ENCODE measurements at places on chromosomes 2 and 18.

DNA sequence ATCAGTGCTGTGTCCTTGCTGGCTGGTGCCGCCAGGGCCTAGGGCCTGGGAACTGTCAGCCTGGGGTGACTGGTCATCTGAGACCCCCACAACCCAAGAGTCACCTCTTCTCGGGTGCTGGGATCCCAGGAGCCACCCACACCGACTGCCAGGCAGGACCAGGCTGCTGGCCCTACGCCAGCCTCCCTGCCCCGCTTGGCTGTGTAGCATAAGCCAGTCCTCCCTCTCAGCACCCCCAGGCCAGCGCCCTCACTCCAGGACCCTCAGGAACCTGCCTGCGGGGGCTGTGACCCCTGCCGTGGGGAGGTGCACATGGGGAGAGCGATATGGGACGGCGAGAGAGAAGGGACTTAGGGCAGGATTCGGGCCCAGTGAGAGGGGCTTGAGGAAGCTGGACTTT, 9.5 kb downstream of the ARHGEF4 start:
- no peak for DNase-seq

DNA sequence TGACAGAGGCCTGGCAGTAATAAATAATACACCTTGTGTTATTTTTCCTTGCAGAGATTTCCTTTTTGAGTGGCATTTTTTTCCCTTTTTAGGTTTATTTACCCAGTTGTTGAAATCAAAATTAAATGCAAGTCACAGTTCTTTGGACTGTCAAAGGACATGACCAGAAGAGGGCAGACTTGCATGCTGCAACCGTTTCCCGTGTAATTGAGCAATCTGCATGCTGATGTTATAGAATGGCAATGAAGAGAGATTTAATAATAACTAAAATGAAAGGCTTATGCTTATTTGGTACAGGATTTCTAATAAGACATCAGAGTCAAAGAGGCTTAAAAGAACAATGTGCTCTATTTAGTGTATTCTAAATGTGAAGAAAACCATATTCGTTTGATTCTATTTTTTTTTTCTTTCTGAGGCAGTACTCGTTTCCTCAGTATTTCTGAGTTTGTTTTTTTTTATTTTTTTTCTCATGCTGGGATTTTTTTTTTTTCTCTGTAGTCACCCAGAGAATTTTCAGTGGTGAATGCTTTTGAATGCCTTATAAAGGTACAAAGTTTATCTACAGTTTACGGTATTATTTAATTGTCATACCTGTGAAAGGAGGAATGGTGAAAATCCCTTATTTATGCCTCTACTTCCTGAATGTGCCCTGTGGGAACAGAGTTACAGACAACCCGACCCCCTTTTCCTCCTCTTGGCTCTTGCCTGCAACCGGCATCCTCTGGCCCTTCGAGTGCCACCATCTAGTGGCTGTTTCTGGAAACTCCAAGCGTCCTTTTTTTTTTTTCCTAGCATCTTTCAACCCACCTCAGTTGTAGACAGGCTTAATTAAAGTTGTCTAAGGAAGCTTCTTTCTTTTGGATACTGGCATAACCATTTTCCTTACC, 368.5 kb downstream of the LRRTM1 start:
- DNase-seq = no peak

- DNase-seq = no peak
Observed at GRCh38 chr18:79515331-79515730, 119.6 kb downstream of the NFATC1 start.

DNA sequence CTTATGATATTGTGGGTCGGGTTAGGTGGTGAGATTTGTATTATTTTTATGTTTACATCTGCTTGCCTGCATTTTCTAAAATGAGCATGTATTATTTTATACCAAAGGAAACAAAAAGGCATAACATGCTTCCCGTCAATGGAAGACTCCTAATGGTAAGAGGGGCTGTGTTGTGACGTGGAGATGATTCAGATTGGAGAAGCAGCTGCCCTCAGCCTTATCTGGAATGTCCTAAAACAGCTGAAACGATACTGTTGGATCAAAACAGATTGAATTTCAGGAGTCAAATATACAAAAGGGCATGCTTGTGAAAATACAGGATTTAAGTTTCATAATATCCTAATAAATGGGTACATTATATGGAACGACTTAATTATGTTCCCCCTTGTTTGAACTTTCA, 19.0 kb downstream of the DGKD start:
- DNase-seq = no peak

GRCh38 chr2:113700186-113700841, 56.1 kb downstream of the SLC35F5 start:
- no peak for DNase-seq
